Right atrium auricular region (tissue), 2 donors: ENCODE measurements at places on chromosomes 2 and 18. TPM values are rescaled to one million over a fixed set of nuclear protein-coding genes. Genes with fewer than 3 reads are reported as not detected.

DNA sequence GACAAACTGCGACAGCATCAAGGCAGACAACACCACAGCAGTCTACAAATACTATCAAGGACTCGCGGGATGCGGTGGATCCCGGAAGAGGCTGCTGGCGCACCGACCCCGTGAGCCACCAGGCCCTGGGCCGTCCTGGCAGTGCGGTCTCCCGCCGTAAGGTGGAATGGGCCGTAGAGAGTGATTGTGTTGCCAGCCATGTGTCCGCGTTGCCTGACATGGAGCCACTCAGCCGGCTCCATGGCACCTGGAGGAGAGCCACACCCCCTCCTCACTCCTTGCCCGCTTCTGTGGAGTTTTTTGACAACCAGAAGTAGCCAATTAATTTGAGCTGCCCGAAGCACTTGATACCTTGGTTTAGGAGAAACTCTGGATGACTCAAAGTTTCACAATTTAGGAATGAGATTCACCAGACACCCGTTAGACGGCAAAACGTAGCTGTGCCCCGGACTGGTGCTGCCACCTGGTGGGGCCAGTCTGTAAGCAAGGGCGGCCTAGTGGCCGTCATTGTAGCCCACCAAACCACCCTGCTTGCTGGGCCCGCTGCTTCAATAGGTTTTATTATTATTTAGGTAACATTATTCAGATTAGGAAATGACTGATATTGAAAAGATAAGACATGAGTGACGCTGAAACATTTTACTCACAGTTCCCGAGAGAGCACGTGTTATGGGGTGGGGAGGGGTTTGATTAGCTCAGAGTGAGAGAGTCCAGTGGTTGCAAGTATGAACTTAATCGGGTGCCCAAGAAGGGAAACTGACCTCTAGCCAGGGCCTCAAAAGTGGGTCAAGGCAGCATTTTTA is 10.2 kb upstream of the IMP4 start:
- peak; percentile 82 for DNase-seq

GRCh38 chr18:61765097-61765496 is 127.7 kb downstream of the RNF152 start:
- no peak for DNase-seq

GRCh38 chr2:88088999-88089398 is 21.4 kb downstream of the SMYD1 start:
- DNase-seq = no peak

Gene TXNL4A
- total RNA-seq = 20.8 TPM

GRCh38 chr2:158095912-158096311 is 5.8 kb upstream of the UPP2 start:
- DNase-seq = no peak

DNA sequence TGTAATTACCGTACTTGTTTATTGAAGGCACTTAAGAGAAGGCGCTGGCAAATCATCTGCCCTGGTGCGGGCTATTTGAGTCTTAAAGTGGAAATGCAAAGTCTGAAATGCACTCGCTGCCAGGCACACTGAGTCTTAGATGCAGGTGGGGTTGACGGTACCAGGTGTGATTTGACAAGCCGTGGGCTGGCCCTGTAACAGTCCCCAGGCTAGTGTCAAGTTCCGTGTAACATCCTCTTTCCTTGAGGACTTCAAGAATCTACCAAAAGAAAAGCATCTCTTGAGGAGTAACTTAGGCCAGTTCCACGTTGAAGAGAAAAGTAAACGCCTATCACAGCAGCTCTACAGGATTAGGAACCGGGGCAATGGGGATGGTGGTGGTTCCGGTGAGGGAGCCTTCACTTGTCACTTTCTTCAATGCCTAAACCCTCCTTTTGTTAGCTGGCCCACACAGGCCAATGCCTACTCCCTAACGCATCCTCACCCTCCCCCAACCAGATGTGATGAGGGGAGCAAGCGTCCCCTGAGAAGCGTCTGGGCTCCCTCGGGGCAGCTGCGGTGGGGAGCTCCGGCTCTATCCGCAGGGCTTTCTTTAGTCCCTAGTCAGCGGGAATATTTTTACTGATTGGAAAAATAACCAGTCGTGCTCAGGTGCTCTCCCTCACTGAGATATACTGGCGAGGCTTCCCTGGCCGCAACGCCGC is 1.5 kb upstream of the UGP2 start:
- no peak for DNase-seq

GRCh38 chr2:196165016-196165415 is 6.4 kb downstream of the STK17B start:
- DNase-seq = no peak

Gene ADGRF3
- total RNA-seq = not detected

DNA sequence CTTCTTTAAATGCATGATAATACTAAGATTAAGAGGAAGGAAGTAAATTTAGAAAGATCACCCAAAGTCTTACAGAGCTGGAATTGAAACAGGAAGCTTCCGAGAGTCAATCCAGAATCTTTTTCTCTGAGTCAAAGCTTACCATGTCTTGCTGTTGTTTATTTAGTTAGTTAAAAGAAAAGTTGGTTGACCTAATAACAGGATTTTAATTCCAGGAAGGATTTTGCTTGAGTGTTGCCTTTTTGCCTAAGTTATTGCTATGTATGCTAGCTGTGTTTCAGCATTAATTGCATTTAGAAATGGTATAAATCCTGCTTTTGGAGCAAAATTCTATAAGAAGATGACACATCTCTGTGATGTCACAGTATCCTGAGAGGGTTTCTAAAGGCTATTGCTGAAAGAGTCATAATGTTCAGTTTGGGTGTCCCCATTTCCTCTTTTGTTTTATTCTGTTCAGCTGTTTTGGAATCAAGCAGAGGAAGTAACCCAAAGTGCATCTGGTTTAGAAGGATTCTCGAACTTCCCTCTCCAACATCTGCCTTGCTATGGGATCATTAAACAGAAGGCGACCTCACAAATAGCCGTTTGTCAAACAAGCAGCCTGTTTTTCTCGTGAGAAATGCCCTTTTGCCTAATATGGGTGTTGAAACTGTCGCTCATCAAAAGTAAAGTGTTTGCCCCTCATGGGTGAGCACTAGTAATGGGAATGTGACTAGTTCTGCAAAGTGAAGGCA is 271.5 kb upstream of the MMADHC start:
- DNase-seq = no peak

DNA sequence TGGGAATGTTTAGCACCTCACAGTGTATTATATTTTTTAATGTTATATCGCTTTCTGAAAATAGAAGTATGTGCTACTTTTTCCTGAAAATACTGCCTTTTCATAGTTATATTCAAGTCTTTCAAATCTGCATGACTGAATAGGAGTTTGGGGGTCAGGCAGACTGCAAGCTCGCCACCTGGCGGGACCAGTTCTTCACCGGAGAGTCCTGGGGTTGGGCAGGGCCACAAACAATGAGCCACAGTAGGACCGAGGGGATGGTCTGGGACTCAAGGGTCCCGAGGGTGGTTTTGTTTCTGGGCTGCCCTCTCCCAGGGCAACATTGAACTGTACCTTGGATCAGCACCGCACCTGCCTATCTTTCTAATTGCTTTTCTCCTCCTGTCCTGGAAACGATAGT is 70.6 kb downstream of the VWA3B start:
- DNase-seq = no peak

Gene KCNG2
- total RNA-seq = not detected

GRCh38 chr2:96493072-96493471 is 12.1 kb downstream of the NEURL3 start:
- no peak for DNase-seq

GRCh38 chr2:156322686-156323231 is 9.8 kb downstream of the NR4A2 start:
- no peak for DNase-seq

- no peak for DNase-seq
Observed at GRCh38 chr2:17051538-17051937, 385.9 kb upstream of the CYRIA start.

- DNase-seq = no peak
Observed at GRCh38 chr2:95058989-95059641, 33.6 kb downstream of the MAL start.

DNA sequence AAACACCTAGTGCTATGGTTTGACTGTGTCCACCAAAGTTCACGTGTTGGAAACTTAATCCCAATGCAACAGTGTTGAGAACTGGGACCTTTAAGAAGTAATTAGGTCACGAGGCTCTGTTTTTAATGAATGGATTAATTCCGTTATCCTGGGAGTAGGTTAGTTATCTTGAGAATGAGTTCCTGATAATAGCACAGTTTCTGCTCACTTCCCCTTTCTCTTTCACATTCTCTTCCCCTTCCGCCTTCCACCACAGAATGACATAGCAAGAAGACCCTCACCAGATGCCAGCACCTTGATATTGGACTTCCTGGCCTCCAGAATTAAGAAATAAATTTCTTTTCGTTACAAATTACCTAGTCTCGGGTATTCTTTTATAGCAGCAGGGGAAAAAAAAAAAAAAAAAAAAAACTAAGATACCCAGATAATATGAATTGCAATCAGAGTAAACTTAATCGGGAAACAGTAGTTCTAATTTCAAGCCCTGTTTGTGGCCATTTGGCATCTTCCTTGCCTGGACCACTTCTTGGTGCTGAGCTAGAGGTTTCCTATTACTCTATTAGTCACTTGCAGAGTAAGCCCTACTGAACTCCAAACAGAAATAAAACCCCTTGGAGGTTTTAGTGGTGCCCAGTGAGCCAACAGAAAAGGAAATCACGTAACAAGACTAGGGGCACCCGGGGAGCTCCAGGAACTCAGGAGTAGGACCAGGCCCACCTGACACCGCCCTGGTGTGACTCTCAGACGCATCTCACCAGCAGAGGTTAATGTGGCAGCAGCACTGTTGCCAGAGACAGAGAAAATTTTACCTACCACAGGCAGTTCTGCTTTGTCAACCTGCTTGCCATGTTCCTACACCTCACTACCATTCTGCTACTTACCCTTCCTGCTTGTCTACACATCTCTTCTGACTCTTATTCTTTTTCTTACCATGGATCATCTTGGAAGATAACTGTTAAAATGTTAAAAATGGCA is 147.6 kb upstream of the CAB39 start:
- DNase-seq = no peak

Gene DSG2
- total RNA-seq = 72.7 TPM

DNA sequence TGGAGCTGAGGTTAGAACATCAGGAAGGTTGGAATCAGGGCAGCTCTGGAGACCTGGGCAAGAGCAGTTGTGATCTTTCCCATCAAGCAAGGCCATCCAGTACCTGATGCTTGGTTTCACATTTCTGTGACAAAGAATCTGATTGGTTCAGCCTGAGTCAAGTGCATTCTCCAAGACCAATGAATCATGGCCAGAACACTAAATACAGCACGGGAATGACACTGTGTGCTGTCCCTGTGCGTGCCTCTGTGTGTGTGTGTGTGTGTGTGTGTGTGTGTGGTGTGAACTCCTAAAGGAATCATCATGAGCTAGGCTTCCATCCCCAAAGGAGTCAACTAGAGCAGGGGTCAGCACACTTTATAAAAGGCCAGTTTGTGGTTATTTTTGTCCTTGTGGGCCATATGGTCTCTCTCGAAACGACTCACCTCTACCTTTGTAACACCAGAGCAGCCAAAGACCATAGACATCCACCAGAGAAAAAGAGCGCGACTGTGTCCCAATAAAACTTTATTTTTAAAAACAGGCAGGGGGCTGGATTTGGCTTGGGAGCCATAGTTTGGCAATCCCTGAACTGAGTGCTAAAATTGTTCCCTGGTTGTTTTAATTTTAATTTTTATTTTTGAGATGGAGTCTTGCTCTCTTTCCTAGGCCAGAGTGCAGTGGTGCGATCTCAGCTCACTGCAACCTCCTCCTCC is 99.7 kb downstream of the INHBB start:
- DNase-seq = no peak

DNA sequence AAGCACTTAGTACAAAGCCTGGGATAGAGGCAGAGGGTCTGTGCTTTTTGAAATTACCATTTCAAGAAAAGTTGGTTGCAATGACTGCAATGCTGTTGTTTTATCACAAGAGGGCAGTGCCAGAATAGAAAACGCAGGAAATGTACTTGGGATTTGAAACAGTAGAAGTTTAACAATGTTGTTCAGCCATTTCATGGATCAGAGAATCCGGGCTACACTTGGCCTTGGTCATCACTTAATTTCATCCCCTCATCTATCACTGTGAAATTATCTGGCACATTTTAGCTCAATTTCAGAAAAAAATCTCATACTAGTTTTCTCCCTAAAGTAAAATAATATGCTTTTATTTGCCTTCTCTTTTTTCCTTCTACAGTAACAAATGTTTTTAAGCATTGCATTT is 70.8 kb downstream of the RAPGEF4 start:
- DNase-seq = no peak

DNA sequence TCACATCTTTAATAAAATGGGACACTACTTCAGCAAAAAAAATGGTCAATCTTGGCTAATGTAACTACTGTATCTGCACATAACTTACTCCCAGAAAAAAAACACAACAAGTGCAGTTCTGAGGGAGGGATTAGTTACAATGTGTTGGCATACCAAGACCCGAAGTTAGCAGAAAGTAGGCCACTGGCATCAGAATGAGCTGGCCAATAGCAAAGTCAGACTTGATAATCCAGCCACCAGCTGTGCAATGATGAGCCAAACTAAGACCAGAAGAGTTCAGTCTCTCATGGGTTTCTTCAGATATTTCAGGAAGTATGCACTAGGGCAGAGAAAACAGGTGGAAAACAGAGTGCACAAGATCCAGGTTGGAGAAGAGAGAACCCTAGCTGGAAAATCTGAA is 65.3 kb downstream of the OLA1 start:
- no peak for DNase-seq

DNA sequence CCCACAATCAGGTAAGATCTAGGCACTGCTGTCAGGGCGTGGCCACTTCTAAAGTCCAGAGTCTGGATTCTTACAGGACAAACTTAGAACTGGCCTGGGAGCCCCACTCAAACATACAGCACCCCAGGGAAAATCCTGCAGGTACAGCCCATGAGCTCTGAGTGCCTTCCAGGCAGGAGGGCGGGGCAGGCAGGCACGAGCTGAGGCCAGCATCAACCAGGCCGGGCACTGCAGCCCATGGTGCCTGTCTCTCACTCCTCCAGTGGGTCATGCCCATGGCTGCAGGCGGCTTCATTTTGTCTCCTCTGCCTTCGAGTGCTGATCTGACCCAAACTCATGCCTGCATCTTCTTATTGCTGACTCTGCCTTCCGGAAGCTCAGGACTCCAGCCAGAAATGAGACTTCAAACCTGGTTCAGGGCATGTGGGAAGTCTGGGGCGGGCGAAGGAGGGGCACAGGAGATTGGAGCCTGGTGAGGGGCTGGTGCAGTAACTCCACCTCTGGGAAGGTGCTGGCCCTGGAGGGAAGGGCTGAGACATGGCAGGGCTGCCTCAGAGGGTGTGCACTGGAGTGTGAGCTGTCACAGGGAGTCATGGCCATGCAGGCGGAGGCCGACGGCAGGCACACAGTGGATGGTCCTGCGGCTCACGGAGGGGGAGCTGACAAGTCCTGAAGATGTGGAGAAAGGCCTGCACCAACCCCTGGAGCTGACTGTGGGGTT is 40.5 kb downstream of the HS6ST1 start:
- DNase-seq = no peak

Gene SULT1C3
- total RNA-seq = not detected
